ENCODE measurements at places on chromosomes 4 and X.

DNA sequence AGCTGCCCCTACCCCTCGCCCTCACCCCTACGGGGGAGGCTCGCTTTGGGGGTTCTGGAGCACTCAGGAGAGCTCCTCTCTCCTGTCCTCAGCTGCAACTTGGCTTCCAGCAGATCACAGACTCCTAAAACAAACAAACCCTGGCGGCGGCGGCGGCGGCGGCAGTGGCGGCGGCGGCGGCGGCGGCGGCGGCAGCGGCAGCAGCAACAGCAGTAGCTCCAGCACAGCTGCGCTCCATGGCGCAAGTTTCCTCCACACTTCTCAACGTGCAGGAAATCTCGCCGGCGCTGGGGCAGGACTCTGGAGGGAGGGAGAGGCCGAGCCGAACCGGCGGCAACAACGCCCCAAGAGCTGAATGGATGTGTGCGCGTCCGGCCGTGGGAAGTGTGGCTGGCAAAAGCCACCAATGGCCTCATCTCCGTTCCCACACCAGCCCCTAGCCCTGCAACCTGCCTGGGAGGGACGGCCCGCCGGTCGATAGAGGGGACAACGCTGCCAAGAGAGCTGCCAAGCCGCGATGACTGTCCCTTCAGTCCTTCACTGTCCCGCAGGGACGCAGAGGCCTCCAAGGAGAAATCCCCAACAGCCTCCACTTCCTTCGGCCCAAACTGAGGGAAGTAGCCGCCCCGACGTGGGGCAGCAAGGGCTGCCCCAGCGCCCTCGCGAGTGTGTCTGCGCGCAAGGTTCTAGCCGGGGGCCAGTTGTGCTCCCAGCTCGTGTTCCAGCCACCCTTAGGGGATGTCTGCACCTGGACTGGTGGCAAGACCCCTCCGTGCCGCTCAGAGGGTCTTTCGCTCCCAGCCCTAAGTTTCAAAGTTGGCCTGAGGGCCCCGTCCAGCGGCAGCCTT lies 775 bp downstream of the SHROOM4 start:
- no peak for DNase-seq

DNA sequence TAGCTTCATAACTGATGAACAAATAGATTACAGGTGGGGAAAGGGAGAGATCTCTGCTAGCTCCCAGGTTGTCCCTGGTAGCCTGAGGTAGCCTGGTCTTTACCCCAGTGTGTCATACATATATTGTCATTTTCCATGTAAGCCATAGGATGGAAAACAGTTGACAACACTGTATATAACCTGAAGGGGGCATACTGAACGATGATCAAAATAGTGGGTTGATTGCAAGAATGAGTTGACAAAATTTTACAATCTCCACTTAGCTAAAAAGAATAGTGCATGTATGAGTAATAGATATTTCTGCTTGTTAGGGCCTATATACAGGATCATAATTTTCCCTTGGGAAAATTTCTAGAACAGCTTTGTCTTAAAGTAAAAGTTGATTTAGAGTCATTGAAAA lies 304.1 kb upstream of the HAND2 start:
- no peak for DNase-seq

GRCh38 chr4:120616-121015 lies 3.7 kb upstream of the ZNF718 start:
- no peak for DNase-seq

DNA sequence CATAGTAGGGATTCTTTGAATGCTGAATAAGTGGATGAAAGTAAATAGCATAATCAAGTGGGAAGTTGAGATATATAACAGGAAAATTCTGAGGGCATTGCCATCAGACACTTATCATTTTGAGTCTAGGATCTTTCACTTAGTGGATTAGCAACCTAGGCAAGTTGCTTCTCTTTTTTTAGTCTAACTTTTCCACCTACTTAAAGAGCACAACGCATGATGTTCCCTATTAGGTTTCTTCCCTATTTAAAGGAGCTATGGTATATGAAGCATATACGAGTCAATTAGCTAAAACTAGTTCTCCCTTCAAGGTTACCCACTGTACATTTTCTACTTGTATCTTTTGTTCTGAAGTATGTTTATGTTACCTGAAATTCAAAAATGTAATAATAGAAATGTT lies 67.1 kb upstream of the HS3ST1 start:
- no peak for DNase-seq

- DNase-seq, result no peak
These were observed 685.2 kb upstream of the INTU start for GRCh38 chr4:126947536-126947935.

DNA sequence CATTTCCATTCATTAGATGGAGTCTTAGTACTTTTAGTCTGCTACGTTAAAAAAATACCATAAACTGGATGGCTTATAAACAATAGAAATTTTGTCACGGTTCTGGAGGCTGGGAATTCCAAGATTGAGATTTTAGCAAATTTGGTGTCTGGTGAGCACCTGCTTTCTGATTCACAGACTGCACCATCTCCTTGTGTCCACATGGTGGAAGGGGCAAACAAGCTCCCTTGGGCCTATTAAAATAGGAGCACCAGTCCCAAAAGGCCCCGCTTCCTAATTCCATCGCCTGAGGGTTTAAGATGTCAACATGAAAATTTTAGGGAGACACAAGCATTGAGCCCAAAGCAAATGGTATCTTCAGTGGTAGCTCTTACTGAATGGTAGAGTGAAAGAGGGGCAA lies 120.5 kb upstream of the MAP9 start:
- DNase-seq, result no peak
